CD4-positive, CD25-positive, alpha-beta regulatory T cell (primary cell): ENCODE measurements at places on chromosomes 5 and 9. TPM values are rescaled to one million over a fixed set of nuclear protein-coding genes. Genes with fewer than 3 reads are reported as not detected.

The LCN9 gene
- total RNA-seq, result not detected

The PDE8B gene
- not detected for total RNA-seq

The ZNG1E gene
- total RNA-seq, result 41.4 TPM

The SPATA9 gene
- not detected for total RNA-seq

- no peak overlapping the region for H3K27ac ChIP-seq
- H3K27me3 ChIP-seq, result no peaks in the 10 kb centered on the region
- H3K4me3 ChIP-seq, result no peak overlapping the region
- no peaks in the 10 kb centered on the region for H3K36me3 ChIP-seq
Measured at GRCh38 chr9:79061752-79062616, 509.8 kb upstream of the TLE4 start.

DNA sequence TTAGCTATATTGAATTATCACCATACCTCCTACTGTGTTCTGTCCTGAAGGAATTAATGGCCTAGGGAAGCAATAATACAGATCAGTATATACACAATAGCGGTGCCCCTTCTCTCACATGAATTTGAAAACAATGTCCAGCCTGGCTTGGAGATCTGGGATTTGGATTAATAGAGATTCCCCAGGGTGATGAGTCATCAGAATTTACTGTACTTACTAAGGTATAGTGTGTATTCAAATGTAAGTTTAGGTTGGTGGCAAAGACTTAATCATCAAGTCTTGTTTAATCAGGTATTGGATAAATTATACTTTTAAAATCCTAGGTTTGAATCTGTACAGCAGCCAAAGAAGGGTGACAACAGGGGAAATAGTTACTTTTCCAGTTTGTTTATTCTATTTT, 121.5 kb downstream of the FEM1C start:
- H3K4me1 ChIP-seq, result no peaks in the 10 kb centered on the region
- no peak for DNase-seq
- H3K27me3 ChIP-seq, result peaks cover 6% of the 10 kb centered on the region
- H3K27ac ChIP-seq, result no peak overlapping the region
- no peaks in the 10 kb centered on the region for H3K36me3 ChIP-seq

- no peak overlapping the region for H3K4me3 ChIP-seq
- DNase-seq, result no peak
- no peaks in the 10 kb centered on the region for H3K4me1 ChIP-seq
- no peaks in the 10 kb centered on the region for H3K27me3 ChIP-seq
Measured at GRCh38 chr5:149036970-149037369, 25.9 kb downstream of the SH3TC2 start.

DNA sequence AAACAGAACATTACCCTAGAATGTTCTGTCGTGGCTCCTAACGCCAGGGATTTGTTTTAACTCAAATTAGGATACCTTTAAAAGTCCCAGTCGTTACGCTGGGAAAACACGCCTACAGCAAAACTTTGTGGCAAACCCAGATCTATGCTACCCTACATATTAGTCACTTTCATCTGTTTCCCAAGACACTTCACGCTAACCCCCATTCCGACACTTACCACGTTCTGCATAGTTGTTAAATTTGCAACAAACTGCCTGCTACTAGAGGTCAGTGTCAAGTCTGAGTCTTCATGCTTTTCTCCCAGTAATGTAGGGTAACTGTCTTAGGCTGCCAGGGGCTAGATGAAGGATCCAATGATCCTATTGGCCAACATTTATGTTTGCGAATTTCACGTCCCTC, 140.3 kb downstream of the RASEF start:
- H3K27ac ChIP-seq, result no peak overlapping the region
- no peaks in the 10 kb centered on the region for H3K4me1 ChIP-seq
- no peaks in the 10 kb centered on the region for H3K36me3 ChIP-seq
- H3K27me3 ChIP-seq, result no peaks in the 10 kb centered on the region
- no peak for DNase-seq

GRCh38 chr5:119340597-119341218, 15.1 kb upstream of the TNFAIP8 start:
- H3K27me3 ChIP-seq, result no peaks in the 10 kb centered on the region
- H3K36me3 ChIP-seq, result no peaks in the 10 kb centered on the region
- DNase-seq, result peak; percentile 47
- H3K27ac ChIP-seq, result peak overlapping the region; percentile 85

DNA sequence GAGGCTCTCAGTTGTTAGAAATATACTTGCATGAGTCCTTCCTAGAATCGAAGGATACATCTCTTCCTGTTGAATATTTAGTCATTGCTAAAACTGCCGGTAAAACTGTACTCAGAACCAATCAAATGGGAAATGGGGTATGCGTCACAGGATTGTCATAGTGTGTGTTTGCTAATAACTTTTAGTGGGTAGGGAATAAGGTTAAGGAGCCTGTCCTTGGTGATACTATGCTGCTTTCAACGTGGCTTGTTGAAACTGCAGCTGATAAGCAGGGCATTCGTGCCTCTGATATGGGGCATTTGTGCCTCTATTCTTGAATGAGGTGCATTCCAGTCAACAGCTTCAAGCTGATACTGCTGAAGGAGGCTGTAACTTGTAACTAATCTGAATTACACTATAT, 26.6 kb downstream of the HABP4 start:
- H3K27me3 ChIP-seq, result no peaks in the 10 kb centered on the region
- no peak for DNase-seq
- H3K4me1 ChIP-seq, result no peaks in the 10 kb centered on the region
- no peak overlapping the region for H3K27ac ChIP-seq

GRCh38 chr5:124128867-124129266, 616.9 kb downstream of the CSNK1G3 start:
- H3K27ac ChIP-seq, result no peak overlapping the region
- H3K4me3 ChIP-seq, result no peak overlapping the region
- H3K36me3 ChIP-seq, result no peaks in the 10 kb centered on the region
- no peaks in the 10 kb centered on the region for H3K4me1 ChIP-seq
- DNase-seq, result no peak

DNA sequence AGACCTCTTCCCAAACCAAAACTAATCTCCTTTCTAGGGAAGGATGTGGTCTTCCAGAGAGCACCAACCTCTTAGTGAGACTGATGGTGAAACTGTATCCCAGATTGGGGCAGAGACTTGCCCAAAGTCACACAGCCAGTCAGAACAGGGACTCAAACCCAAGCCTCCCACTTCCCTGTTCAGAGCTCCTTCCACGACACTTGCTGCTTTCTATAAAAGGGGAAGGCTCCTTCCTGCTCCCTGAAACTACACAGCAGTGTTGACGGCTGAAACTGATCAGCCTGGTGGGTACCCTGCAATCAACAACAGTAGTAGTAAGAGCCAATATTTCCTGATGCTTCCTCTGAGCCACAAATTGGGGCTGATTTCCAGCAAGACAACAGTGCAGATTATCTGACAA, 1.5 kb downstream of the TOR2A start:
- no peak overlapping the region for H3K4me3 ChIP-seq
- DNase-seq, result no peak
- peaks cover 9% of the 10 kb centered on the region for H3K36me3 ChIP-seq

DNA sequence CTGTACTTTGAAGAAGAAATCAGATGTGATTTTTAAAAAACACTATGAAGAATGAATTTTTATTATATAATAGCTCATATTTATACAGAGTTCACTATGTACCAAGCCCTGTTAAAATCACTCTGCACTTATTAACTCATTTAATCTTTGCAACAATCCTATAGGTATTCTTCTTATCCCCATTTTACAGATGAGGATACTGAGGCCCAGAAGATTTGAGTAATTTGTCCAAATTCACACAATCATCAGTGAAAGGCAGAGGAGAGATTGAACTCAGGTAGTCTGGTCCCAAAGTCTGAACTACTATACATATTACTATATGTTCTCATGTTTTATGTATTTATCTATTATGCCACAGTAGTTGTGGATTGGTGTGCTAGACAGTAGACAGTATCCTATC, 16.1 kb downstream of the PLAC8L1 start:
- no peak overlapping the region for H3K27ac ChIP-seq
- H3K4me3 ChIP-seq, result no peak overlapping the region
- DNase-seq, result no peak
